ENCODE measurements at places on chromosomes 13 and 19. TPM values are rescaled to one million over a fixed set of nuclear protein-coding genes. Genes with fewer than 3 reads are reported as not detected.

DNA sequence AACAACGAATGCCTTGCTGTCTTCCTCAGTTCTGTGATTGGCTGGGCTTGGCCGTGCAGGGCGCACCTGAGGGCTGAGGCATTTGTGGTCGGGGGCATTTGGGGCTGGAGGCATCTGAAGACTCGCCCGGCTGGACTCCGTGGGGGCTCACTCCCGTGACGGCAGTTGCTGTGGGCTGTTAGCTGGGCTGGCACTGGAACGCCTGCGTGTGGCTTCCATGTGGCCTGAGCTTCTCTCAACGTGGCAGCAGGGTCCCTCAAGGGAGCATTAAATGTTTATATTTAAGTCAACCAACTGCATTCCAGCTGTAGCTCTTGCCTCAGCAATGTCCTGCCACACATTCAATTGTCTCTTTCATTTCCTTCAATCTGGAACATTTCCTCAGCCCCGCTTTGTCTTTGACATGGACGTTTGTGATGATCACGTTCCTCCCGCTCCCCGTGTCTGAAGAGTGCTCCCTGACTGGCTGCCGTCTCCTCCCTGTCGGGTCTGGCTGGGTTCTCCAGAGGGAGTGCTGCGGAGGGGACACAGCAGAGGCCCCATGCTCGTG, 21.0 kb downstream of the CCDC8 start:
- H3K36me3 ChIP-seq: no peaks in the 10 kb centered on the region
- H3K4me1 ChIP-seq: peaks cover 21% of the 10 kb centered on the region
- no peaks in the 10 kb centered on the region for H3K27me3 ChIP-seq
- H3K27ac ChIP-seq: peak overlapping the region; percentile 85
- H3K4me3 ChIP-seq: no peak overlapping the region
- peak; percentile 50 for DNase-seq

- H3K27me3 ChIP-seq: no peaks in the 10 kb centered on the region
- no peaks in the 10 kb centered on the region for H3K36me3 ChIP-seq
Measured at GRCh38 chr19:37790244-37790925, 11.0 kb upstream of the ZNF573 start.

GRCh38 chr19:43765109-43765876, 10.5 kb upstream of the SMG9 start:
- peak; percentile 74 for DNase-seq
- H3K27me3 ChIP-seq: no peaks in the 10 kb centered on the region
- peaks cover 4% of the 10 kb centered on the region for H3K4me1 ChIP-seq
- no peak overlapping the region for H3K4me3 ChIP-seq
- no peaks in the 10 kb centered on the region for H3K36me3 ChIP-seq

DNA sequence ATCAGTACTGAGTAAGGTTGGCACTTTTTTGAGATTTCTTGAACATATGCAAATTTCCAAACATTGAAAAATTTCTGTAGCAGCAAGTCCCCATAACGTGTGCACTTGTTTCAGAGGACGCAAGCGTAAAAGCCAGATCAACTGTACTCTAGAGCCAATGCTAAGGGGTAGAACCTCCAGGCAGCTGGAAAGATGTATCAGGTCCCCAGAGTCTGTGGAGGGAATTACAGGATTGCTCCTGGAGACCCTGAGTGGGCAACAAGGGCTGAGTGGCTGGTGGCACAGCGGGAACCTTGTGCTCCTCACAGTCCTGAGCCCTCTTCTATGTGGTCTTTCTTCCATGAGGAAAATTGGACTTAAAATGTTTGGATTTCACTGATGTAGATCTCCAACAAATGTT, 53.9 kb upstream of the AMER2 start:
- no peaks in the 10 kb centered on the region for H3K4me1 ChIP-seq
- no peaks in the 10 kb centered on the region for H3K36me3 ChIP-seq
- peaks cover 8% of the 10 kb centered on the region for H3K27me3 ChIP-seq
- H3K27ac ChIP-seq: no peak overlapping the region

GRCh38 chr13:55230570-55230908, 1910.2 kb upstream of the PRR20A start:
- H3K4me3 ChIP-seq: no peak overlapping the region
- no peaks in the 10 kb centered on the region for H3K36me3 ChIP-seq
- no peaks in the 10 kb centered on the region for H3K4me1 ChIP-seq
- no peak for DNase-seq
- no peak overlapping the region for H3K27ac ChIP-seq
- H3K27me3 ChIP-seq: no peaks in the 10 kb centered on the region

GRCh38 chr13:20870829-20871228, 31.7 kb downstream of the XPO4 start:
- DNase-seq: no peak
- H3K36me3 ChIP-seq: no peaks in the 10 kb centered on the region
- no peaks in the 10 kb centered on the region for H3K4me1 ChIP-seq
- H3K27me3 ChIP-seq: no peaks in the 10 kb centered on the region

DNA sequence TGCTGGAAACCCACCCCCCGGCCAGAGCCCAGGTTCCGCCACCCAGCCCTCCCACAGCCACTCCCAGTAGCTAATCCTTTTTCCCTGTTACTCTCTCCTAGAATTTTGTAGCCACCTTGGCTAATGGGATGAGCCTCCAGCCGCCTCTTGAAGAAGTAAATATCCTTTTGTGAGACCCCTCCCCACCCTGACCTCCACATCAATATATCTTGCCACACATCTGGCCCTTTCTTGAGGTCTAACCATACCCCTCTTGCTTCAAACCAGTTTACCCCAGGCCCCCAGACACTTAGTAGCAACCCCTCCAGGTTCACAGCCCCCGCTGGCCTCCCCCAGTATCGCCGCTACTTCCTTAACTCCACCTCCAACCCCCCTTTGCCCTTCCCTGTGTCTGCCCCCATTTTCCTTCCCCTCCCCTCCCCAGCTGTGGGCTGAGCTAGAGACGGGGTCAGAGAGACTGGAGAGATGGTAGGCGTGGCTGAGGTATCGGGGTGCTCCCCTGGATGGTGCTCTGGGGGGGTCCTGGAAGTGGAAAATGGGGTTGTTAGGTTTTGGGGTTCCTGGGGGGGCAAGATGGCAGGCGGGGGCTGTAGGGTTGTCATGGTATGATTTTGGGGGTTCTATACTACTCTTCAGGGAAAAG, 2.8 kb downstream of the PRMT1 start:
- no peaks in the 10 kb centered on the region for H3K36me3 ChIP-seq
- peaks cover 12% of the 10 kb centered on the region for H3K4me1 ChIP-seq
- no peak overlapping the region for H3K4me3 ChIP-seq
- DNase-seq: no peak
- peak overlapping the region; percentile 75 for H3K27ac ChIP-seq

GRCh38 chr13:39462428-39462827, 140.6 kb downstream of the LHFPL6 start:
- no peak overlapping the region for H3K4me3 ChIP-seq
- H3K36me3 ChIP-seq: no peaks in the 10 kb centered on the region
- no peaks in the 10 kb centered on the region for H3K4me1 ChIP-seq
- no peaks in the 10 kb centered on the region for H3K27me3 ChIP-seq

DNA sequence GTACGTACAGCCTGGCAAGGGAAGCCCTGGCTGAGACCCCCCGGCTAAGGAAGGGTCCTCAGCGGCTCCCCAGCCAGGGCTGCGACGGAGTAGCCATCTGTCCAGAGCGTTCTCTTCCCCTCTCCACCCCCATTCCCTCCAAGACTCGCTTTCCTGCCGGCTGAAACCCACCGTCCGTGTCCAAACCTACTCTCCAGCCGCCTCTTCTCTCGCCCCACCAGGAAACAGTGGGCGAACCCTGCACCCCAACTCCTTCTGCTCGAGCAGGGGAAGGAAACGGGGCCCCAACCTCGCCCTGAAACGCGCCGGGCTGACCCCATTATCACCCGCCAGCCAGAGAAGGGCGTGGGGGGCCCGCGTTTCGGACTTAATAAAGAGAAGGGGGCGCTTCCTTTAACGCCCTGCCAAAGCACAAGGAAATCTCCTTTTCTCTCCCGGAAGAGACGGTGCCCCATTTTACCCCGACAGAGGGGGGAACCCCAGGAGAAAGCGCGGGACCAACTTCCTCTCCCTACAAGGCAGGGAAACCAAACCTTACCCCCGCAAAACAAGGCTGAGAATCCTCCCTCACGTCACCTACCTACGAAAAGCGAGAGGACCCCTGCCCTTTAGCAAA, 2.5 kb downstream of the ZC3H4 start:
- H3K27ac ChIP-seq: peak overlapping the region; percentile 98
- H3K36me3 ChIP-seq: no peaks in the 10 kb centered on the region
- H3K4me1 ChIP-seq: peaks cover 46% of the 10 kb centered on the region
- no peak for DNase-seq

DNA sequence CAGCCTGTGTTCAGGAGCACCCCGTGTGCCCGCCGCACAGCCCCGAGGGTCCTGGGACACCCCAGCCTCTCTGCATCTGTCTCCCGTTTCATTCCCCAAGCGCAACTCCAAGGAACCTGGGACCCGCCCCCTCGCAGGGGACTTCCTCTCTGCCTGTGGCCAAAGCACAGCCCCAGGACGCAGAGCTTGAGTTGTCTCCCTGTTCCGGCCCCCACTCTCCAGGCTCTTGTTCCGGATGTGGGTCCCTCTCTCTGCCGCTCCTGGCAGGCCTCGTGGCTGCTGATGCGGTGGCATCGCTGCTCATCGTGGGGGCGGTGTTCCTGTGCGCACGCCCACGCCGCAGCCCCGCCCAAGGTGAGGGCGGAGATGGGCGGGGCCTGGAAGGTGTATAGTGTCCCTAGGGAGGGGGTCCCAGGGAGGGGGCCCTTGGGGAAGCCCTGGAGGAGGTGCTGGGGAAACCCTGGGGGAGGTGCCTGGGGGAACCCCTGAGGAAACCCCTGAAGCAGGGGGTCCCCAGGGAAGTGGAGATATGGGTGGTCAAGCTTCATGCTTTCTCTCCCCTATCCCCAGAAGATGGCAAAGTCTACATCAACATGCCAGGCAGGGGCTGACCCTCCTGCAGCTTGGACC, 1.3 kb downstream of the HCST start:
- no peak overlapping the region for H3K4me3 ChIP-seq
- peak overlapping the region; percentile 45 for H3K27ac ChIP-seq
- no peaks in the 10 kb centered on the region for H3K4me1 ChIP-seq
- no peaks in the 10 kb centered on the region for H3K36me3 ChIP-seq
- H3K27me3 ChIP-seq: no peaks in the 10 kb centered on the region
- peak; percentile 78 for DNase-seq

DNA sequence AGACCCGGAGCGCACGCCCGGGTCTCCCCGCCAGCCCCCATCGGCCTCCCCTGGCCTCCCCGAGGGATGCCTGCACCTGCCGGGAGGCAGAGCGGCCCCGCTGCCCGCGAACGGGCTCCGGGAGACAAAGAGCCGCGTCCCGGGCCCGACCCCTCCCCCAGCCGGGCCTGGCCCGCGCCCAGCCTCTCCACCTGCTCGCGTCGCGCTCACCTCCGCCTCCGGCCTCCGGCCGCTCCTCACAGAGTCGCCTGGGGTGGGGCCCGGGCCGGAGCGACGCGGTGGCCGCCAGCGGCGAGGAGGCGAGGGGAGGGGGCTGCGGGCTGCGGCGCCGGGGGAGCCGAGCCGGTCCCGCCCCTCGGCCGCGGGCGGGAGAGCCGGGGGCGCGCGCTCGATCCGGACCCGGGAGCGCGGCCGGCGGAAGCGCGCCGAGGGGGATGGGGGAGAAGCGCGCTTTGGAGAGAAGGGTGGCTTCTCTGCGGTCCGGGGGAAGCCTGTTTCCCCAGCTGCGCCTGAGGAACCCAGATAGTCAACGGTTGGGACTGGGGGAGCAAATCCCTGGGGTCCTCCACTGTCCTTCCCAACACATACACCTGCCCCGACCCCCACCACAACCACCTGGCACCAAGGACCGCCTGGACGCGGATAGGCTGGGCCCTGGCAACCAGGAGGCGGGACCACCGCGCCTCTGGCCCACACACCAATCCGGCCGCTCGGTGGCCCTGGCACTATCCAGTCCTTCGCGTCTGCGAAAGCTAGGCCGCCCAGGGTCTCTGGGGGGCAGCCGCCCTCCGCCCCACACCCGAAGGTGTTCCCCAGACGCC, at the start of gene PRR36:
Gene PRR36, minus strand, starts transcription at position 315 of the 821 bp plus-strand sequence. CDS start 701 bp downstream, outside the sequence.
- no peak within 1 kb of the TSS for H3K27ac ChIP-seq
- DNase-seq: peak; percentile 76
- H3K4me3 ChIP-seq: peak within 1 kb of the TSS; percentile 27
- peaks cover 4% of the 10 kb centered on the region for H3K4me1 ChIP-seq
- no peaks in the 10 kb centered on the region for H3K36me3 ChIP-seq
- peaks cover 17% of the 10 kb centered on the region for H3K27me3 ChIP-seq

The HIPK4 gene
- polyA plus RNA-seq: not detected

The KIRREL2 gene
- 2.3 TPM for polyA plus RNA-seq

The NAPSA gene
- 12.1 TPM for polyA plus RNA-seq

The TRAPPC5 gene
- polyA plus RNA-seq: 175 TPM

The APOC1 gene
- 606 TPM for polyA plus RNA-seq

The TMEM145 gene
- polyA plus RNA-seq: 0.58 TPM

The NXNL1 gene
- polyA plus RNA-seq: 0.17 TPM

The FAM124A gene
- 1.7 TPM for polyA plus RNA-seq
